Stimulated activated CD8-positive, alpha-beta memory T cell treated with anti-CD3 and anti-CD28 coated beads, Interleukin-12 subunit alpha, Interleukin-12 subunit beta, amount 100 ng/mL, for 4 hours (primary cell): ENCODE measurements at places on chromosomes 16 and 17.

- DNase-seq: no peak
Measured at GRCh38 chr16:66161269-66161668, 205.2 kb upstream of the CDH5 start.

GRCh38 chr16:10547708-10548107 is 32.7 kb downstream of the EMP2 start:
- DNase-seq: no peak

- no peak for DNase-seq
Measured at GRCh38 chr17:32827227-32827626, 49.7 kb downstream of the MYO1D start.

DNA sequence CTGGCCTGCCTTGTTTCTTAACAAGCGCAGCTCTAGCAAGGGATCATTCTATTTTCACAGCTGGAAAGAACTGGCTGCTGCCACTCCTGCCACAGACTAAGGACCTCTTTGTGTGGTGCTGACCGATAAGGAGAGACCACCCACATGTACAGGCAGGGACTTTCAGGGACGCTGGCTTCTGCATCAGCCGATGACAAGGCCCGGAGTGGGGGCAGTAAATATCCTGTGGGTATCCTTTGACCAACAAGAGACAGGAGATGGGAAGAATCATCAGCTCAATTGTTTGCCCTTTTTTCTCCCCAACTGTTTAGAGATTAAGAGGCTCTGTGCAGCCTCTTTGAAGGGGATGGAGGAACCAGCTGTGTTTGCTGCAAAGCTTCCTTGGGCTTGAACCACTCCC is 9.2 kb upstream of the ITPRIPL2 start:
- no peak for DNase-seq

DNA sequence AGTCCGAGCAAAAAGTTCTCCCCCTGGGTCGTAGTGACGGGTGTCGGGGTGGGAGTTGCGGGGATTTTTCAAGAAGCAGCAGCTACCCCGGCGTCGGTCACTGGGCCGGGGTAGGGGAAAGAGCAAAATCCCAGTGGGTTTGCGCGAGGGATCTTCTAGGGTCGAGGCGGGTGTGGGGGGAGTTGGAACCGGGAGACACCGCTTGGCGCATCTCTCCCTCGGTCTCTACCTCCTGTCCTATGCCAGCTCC is 2.3 kb upstream of the UBTF start:
- no peak for DNase-seq

DNA sequence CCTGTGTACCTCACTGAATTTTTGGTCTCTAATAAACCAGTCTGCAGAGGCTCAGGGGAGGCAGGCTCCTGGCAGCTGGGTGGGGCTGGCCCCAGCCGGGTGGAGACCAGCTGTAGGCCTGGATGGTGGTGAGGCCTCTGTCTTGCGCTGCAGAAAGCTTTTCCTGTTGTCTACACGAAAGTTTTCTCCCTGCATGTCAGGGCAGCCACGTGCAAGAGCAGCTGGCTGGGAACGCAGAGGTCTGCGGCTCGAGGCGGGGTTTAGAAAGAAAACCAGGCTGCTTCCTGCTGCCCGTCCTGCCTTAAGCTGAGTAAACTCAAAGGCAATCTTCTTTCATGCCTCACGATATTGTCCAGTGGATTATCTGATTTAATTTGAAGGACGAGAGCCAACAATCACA is 2.4 kb downstream of the SERPINF1 start:
- peak; percentile 17 for DNase-seq

- no peak for DNase-seq
Measured at GRCh38 chr16:15502041-15502725, 67.8 kb downstream of the BMERB1 start.

- DNase-seq: no peak
Measured at GRCh38 chr17:68352041-68352440, 60.7 kb downstream of the ARSG start.

- no peak for DNase-seq
Measured at GRCh38 chr17:6241996-6242395, 171.8 kb downstream of the WSCD1 start.

GRCh38 chr17:55870044-55870443 is 119.2 kb downstream of the PCTP start:
- no peak for DNase-seq

- no peak for DNase-seq
Measured at GRCh38 chr17:28906276-28906675, 3.4 kb upstream of the DHRS13 start.

GRCh38 chr16:55822280-55822810 is 10.6 kb downstream of the CES1 start:
- DNase-seq: no peak

DNA sequence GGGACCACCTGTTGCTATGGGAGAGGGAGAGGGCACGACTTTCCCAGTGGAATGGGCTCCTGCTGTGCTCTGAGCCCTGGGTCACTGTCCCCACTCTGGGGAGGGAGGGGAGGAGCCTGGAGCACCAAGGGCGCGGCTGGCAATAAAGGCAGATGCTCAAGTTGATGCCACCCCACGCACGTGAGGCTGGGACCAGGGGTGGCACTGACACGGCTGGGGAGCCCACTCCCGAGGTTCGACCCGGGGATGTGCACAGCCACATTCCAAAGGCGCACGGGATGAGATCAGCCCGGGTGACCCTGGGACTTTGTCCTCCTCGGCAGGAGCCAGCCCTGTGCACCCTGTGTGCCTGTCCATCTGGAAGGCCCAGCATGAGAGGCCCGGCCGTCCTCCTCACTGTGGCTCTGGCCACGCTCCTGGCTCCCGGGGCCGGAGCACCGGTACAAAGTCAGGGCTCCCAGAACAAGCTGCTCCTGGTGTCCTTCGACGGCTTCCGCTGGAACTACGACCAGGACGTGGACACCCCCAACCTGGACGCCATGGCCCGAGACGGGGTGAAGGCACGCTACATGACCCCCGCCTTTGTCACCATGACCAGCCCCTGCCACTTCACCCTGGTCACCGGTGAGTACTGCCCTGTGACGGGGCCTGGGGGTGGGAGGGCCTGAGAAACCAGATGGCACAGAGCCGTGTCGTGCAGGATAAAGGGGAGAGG is at the start of gene ENPP7:
Gene ENPP7, plus strand, starts transcription at position 175 of the 715 bp plus-strand sequence. Its CDS starts 197 bp downstream, at position 372.
- DNase-seq: no peak

DNA sequence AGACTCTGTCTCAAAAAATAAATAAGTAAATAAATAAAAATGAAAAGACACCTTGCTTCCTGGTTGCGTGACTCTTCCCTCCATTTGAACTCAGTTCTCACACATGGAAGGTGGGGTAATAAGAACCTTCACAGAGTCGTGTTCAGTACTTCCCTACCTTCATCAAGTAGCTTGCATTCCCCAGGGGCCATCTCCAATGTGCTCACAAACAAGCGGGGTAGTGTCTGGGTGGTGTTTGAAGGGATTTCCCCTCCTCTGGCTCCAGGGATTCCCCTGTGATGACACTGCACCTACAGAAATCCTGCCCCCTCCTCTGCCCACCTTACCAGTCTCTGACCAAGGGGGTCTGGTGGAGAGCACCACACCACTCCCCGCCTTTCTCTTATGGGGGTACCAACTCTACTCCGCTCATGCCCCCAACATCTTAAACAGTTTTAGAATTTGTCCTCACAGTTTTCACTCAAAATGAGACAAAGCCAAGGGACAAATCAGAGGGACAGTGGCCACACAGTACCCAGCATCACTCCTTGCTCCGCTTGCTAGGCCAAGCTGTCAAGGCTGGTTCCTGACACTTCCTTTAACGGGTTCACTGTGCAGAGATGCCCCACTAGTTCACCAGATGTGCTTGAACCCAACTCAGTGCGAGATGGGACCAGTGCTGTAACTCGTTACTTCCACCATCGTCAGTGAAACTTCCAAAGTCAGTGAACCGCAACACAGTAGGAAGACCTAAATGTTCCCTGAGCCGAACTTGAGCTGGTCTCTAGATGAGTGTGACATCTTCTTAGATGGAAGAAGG is 69.1 kb downstream of the COPRS start:
- DNase-seq: no peak

DNA sequence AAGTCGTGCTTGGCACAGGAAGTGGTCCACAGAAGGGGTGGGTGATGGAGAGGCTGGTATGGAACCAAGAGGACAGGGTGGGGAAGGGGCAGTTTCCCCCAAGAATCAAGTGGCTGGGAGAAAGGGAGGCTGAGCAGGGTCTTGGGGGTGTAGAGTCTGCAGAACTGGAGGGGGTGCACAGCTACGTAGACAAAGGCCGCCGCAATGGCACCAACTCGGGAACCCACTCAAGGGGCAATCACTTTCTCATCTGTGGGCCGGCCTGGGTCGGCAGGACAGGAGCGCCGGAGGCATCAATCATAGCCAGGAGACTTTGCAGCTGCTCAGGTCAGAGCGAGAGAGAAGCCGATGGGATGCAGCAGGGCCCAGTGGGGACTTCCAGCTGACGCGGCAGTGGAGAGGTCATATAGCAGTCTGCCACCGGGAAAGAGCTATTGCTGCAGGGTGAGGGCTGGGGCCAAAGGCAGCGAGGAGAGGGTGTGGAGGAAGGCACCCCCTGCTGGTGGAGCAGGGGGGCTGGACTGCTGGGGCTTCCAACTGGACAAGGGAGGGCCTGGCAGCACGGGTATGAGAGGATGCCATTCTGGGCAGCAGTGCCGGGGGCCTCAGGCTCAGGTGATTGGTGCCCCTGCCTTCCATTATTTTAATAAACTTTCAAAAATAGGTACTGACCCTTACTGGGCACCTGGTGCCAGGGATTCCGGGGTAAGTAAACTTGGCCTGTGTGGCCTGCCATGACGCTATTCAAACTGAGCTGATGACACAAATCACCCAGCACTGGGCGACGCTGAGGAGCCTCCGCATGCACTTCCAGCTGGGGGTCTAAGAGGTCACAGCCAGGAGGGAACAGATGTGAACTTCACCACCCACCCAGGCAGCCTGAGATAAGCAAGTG is 52.5 kb upstream of the MTSS2 start:
- DNase-seq: no peak

GRCh38 chr17:44906010-44906646 is 6.9 kb upstream of the EFTUD2 start:
- no peak for DNase-seq

- no peak for DNase-seq
Measured at GRCh38 chr16:25155553-25156460, 44.3 kb downstream of the LCMT1 start.

GRCh38 chr16:23855010-23855409 is 19.2 kb downstream of the PRKCB start:
- no peak for DNase-seq

DNA sequence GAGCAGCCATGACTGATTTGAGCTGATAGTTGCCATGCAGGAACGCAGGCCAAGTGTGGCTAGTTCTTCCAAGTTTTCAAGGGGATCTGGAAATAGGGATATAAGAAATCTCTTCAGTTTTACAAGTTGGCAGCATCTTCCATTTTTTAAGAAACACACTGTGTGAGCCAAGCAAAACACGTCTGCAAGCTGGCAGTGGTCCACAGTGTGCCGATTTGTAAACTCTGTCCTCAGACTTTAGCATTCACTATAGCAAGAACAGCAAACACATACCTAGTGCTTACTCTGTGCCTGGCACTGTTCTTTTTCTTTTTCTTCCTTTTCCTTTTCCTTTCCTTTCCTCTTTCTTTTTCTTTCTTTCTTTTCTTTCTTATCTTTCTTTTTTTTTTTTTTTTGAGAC is 2.9 kb downstream of the ORAI3 start:
- DNase-seq: no peak

- DNase-seq: no peak
Measured at GRCh38 chr17:78125138-78125913, 3.2 kb downstream of the TMC6 start.

DNA sequence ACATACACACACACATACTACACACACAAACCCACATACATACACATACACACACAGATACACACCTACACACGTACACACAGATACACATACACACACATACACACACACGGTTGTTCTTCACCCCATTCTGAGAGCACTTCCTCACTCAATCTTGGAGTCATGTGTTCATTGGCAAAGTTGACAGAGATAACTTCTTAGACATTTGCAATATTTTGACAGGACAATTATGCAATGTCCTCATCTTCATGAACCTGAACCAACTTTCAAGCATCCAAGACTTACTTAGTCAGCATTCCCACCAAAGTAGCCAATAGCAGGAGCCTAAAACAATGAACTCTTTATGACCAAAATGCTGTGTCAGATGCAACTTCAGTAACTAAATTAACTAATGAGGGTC is 77.1 kb upstream of the DNAH17 start:
- no peak for DNase-seq

GRCh38 chr17:142102-142661 is 4.8 kb downstream of the SCGB1C2 start:
- no peak for DNase-seq

DNA sequence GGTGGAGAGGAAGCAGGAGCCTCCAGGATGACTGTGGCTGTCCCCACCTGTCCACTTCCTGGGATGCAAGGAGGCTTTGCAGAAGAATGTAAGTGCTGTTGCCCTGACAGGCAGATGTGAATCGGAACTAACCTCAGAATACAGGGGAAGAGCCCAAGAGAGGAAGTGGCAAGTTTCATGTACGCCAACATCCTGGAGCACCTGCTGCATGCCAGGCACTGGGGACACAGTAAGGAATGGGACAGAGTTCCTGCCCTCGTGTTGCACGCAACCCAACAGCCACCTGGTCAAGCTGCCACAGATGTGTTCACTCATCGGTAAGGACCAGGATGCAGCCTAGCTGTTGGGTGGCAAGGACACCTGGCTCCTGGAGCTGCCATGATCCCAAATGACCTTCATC is 98.6 kb upstream of the RPL38 start:
- no peak for DNase-seq

GRCh38 chr16:88878356-88878755 is 11.9 kb upstream of the PABPN1L start:
- no peak for DNase-seq

GRCh38 chr16:88789594-88789993 is 4.6 kb upstream of the PIEZO1 start:
- no peak for DNase-seq

DNA sequence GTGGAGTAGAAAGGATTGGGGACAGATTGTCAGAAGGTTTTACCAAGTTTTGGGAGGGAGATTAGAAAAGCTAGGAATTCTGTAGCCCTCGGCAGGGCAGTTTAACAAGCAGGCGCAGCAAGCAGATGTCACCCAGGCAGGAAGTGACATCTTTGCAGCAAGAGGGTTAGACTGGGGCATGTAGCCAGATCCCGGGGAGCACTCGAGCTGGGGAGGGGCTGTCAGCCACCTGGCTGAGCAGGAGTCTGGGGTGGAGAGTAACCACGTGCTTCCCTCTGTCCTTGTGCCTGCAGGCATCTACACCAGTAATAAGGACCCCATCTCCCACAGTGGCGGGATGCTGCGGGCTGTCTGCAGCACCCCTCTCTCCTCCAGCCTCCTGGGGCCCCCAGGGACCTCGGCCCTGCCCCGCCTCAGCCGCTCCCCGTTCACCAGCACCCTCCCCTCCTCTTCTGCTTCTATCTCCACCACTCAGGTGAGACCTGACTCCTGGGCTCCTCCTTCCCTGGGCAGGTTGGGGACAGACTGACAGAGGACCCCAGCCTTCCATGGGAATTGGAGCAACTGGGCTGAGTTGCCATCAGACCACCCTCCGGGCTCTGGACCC is 12.2 kb downstream of the MLLT6 start:
- no peak for DNase-seq
